Activated CD4-positive, alpha-beta T cell treated with anti-CD3 and anti-CD28 coated beads, Interleukin-2, amount 50 U/mL, for 4 hours (primary cell): ENCODE measurements at places on chromosomes 16 and 17.

DNA sequence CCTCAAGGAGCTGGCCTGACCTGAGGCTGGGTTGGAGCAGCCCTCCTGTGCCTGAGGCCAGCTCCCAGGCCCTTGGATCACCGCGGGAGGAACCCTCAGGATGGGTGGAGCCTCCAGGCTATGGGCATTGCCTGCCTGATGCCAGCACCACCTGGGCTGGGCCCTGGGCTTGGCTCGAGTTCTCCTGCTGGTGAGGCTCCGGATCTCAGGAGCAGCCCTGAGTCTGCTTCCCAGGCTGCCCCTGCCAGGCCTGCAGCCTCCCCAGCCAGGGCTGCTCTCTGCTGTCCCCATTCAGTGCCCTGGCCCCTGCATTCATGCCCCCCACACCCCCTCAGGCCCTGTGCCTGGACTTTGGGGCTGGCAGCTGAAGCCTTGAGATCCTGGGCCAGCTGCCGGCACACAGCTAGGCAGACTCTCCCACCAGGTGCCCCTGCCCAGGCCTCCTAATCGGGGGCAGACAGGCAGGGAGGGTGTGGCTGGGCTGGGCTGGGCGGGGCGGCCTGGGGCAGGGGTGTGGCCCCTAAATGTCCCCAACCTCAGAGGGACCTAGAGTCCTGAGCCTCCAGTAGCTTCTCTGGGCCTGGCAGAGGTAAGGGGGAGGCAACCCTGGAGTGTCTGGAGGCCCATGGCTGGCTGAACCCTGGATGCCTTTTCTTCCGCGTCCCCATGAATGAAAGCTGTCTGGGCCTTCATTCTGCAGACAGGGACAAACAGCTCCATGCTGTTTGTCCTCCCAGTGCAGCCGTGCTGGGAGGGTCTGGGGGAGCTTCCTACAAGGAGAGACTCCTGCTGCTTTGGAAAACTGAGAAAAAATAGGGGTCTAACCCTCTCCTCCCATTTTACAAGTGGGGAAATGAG, 1.1 kb upstream of the PIGQ start:
- DNase-seq, result no peak

DNA sequence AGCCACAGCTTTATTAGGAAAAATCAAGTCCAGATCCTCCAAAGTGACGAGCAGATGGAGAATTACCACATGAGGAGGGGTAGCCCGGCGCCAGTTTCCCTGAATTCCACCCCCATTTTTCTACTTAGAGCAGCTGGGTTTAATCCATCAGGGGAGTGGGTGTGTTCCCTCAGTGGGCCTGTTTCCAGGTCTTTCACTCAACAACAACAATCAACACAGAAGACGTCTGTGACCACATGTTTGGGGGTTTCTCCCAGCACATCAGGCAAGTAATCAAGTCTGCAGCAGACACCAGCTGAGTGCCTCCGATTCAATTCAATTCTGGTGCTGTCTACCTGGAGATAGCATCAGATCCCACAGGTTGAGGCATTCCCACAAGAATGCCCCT, 6.8 kb downstream of the SLC6A2 start:
- no peak for DNase-seq

DNA sequence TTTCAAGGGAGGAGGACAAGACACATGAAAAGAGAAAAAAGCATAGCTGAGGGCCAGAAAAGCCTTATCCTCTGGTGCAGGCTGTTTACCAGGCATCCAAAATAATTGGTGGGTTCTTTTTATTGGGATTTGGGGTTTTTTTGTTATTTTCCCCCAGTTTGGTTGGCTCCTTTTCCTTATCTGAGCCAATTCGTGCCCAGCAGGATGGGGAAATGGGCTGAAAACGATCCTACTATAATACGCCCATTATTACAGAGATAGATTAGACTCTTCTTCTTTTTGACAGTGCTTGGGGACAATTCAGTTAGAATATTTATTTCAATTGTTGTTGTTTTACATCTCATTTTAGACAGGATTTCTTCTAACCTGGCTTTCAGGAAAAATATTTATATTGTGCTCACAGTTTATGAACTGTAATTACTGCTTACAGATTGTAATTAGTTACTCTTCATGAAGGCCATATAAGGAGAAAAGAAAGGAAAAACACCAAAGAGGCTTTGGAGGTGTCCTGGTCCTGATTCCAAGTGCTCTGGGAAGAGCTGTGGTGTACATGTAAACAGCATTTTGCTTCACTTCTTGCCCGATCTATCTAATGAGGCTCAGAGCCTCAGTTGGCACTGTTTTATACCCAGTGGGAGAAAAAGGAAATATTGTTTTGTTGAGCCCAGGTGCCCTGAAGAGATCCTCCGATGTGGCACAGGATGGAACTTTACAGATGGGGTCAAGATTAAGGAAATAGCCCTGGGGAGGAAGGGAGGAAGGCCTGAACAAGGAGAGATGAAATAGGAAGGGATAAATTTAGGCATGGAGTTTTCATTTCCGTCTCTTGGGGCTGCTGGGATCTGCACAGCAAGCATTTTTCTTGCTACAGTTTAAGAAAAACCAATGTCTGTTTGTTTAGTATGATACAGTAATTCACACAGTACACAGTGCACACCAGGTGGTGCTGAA, 611 bp upstream of the ANKRD40 start:
- no peak for DNase-seq

GRCh38 chr17:41810659-41811548, 845 bp downstream of the P3H4 start:
- no peak for DNase-seq

- DNase-seq, result no peak
These were observed 12.1 kb upstream of the TRAP1 start for GRCh38 chr16:3729161-3730112.

- no peak for DNase-seq
These were observed 27.5 kb downstream of the KCNJ16 start for GRCh38 chr17:70102531-70102930.

DNA sequence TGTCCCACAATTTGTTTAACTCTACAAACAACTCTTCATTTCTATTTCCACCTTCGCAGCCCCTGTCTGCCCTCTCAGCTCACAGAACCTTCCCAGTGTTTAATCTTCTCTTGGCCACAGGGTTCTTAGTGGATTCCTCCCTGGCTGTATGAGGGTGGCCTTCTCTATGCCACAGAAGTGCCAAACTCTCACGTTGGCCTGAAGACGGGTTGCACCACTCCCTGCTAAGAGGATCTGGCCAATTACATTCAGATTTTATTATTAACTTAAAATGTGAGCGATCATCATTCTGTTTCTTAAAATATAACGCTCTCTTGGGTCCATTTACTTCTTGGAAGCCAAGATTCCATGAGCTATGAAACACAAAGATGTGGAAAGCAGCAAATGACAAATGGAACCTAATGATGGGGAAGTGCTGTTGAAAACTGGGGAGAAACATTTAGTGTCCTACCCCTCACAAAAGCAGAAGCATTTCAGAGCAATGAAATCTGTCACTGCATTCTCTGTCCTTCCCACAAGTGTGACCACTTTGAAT, 91.3 kb upstream of the NOG start:
- DNase-seq, result no peak

DNA sequence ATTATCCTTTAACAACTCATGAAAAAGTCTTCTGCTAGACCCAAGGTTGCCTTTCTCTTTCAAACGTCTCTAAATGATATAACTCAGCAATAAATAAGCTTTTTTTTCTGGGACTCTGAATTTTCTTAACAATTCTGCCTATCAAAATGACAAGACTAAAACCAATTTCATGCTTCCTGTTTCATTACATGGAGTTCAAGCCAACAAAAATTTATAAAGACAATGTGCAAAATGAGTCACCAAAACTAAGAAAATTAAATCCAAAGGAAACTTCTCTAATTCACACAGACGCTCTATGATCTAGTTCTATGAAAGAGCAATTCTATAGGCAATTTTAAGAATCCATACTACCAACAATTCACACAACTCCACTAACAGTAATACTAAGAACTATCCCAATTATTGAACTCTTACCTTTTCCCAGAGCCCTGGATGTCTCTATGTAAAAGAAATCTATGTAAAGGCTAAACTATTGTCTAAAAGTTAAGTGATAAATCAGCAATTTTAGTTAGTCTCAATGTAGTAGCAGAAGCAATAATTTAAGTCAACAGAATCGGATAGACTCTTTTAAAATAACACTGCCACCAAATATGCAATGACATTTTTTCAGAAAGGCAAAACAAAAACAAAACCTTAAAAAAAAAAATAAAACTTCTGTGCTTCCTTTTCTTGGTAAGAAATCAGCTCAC, 44.2 kb downstream of the ZZEF1 start:
- DNase-seq, result no peak

GRCh38 chr17:19346351-19347255, 15.9 kb downstream of the B9D1 start:
- DNase-seq, result no peak

DNA sequence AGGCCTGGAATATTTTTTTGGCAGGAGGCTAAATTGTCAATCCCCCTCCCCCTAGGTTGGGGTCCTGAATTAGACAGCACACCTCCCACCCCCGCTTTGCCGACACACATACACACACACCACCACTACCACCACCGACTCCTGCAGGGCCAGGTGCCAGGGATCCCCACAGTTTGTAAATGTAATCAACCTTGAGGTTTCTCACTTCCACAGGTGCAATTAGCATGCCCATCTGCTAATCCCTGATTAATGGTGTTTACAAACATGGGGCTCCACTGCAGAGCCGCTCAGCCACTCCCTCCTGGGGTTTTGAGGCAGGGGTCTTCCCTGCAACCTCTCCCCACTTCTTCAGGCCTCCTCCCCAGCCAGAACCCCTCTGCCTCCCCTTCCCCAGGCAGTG, 11.8 kb downstream of the MRM1 start:
- DNase-seq, result no peak

DNA sequence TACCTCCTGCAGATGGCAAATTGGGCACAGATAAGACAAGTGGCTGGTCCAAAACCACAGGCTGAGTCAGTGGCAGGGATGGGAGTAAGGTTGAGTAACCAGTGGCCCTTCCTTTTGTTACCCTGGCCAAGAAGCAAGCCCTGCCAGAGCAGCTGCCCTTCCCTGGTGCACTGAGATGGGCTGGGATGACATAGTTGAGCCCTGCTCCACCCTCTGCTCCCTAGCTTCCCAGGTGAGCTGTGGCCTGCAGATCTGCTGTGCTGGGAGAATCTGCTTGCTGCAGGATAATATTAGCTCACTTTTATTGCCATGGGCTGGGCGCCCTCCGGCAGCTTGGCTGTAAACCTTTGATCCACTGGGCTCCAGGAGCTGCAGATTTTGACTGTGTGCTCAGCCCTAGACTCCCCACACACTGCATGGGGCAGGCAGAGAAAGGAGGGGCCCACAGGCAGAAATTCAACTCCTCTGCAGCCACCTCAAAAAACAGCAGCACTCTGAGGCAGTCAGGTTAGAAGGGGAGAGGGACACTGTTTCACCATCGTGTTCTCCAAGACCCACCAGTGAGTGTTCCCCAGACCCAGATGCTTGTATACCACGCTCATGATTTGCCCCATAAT, 101.8 kb downstream of the CBLN1 start:
- DNase-seq, result no peak

DNA sequence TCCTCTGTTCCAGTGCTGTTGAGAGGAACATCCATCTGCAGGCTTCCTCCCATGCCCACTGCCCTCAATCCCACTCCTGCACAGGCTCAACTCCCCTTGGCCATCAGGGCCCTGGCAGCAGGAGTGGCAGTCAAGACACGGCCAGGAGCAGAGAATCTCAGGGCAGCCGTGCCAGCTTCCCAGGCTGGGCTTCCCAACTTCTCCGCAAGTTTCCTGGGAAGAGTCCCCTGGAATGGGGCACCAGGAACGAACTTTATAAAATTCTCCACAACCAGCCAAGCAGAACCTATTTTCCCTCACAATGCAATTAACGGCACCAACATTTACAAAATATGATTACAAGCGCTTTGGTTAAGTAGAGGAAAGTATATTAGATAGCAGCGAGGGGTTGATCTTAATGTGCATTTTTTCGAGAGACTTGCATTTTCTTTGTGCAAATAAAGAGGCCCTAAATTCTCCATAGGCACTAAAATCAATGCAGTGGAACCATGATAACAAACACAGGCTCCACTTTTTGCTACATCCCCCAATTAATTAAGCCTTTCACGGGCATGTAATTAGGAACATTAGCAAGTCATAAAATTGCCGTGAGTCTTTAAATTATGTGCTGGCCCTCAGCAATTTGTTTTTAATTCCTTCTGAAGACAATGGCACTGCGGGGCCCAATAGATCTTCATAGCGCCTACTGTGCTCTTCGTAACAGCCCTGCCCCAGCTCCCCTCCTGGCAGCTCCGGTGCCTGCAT, 99.9 kb upstream of the LHX1 start:
- DNase-seq, result no peak

DNA sequence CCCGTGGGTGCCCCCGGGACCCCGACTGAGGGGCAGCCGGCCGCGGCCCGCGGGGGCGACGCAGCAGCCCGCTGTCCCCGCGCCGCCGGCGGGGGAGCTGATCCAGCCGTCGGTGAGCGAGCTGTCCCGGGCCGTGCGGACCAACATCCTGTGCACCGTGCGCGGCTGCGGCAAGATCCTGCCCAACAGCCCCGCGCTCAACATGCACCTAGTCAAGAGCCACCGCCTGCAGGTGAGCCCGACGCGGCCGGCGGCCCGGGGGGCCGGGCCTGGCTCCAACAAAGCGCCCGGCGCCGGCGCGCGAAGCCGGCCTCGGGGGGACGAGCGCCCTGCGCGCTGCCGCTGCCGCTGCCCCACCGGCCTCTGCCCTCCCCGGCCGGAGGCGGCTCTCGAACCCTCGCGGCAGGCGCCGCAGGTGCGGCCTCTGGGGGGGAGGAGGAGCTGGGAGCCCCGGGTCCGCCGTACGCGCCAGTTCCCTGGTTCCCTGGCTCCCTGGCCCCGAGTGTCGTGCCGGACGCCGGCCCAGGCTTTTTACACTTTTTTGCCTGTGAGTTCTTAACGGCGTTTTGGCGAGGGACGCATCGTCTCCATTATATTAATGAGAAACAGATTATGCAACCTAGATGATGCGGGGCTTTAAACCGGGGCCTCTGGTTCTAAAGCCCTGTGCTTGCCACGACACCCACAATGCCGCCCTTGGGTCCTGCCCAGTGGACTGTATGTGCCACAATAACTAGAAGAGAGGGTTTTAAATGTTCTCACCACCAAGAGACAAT, 521 bp downstream of the ATMIN start:
- DNase-seq, result peak; percentile 29

DNA sequence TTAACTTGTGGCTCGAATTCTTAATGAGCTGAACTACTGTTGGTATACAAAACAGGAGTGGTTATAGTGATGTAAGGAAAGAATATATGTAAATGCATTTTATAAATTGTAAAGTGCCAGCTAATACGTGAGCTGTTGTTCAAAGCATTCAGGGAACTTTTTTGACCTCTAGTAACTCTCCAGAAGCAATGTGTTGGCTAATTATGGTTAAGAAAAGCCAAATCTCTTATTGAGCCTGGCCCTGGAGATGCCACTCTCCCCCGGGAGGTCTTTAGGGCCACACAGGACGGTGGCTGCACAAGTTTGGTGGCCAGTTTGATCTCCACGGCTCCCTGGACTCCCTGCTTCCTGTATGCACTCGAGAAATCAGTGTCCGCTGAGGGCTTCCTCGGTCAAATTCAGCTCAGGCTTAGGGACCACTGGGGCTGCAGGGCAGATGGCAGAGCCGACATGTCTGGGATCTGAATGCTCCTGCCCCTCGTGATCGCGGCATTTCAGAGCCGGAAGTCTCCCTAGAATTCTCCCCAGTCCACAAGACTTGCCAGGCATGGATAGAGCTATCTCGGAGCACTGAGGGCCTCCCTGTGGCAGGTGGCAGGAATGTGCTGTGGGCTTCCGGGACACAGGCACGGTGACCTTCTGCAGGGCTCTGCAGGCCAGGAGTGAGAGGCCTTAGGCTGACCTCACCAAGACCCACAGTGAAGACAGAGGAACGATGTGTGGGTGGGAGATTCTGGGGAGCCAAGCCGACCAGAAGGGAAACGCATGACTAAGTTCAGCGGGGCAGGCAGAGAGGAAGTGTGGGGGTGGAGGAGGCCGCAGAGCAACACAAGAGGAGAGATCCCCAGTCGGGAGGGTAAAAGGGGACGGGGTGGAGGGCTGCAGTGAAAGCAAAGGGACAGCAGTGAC, 18.6 kb upstream of the PITPNM3 start:
- DNase-seq, result peak; percentile 31
